Stimulated activated CD8-positive, alpha-beta memory T cell treated with anti-CD3 and anti-CD28 coated beads, Interleukin-2, amount 100 ng/mL, for 1 hour (primary cell): ENCODE measurements at places on chromosomes 1 and 21.

DNA sequence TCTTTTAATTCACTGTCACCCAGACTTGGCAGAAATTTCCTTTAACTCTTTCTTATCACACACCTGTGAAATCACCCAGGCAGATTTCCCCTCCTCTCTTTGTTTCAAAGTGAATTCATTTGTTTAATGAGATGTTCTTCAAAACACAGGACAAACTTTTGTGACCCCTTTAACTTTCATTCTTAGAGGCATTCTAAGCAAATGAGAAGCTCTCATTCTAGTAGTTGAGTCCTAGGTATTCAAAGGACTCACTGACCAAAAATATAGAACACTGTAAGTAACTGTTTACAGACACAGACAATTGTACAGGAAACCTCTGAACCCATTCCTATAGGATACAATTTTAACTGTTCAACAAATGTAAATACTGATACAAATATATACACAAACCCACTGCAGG is 16.9 kb downstream of the LRRC8C start:
- no peak for DNase-seq

DNA sequence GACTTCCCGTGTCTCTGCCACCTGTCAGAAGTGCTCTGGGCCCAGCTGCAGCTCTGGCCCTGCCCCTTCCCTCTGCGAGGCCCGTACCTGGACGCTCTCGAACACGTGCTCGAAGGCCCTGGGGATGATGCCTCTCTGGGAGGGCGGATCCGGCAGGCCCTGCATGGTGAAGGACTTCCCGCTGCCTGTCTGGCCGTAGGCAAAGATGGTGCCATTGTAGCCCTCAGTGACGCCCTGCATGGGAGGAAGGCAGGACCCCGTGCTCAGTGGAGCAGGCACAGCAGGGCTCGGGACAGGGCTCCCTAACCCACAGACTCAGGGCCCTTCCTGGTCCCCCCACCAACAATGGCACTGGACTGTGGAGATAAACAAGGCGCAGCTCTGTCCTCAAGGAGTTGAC is 2.4 kb downstream of the KIF17 start:
- DNase-seq, result no peak

GRCh38 chr1:243595527-243596210 is 254.4 kb downstream of the AKT3 start:
- DNase-seq, result no peak

DNA sequence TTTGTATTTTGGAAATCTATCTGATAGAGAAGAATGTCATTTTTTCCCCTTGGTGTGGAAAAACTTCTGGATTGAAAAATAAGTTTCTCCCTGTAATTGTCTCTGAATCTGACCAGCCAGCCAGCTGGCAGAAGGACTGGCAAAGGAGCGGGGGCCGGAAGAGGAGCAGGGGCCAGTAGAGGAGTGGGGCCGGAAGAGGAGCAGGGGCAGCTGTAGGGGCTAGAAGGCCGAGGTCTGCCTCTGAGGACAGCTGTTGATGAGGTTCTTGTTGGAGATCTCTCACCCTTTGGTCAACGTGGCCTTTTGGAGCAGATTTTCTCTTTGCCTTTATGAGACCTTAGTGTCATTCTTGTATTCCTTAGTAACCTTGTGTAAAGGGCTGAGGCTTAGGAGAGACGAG is 121.8 kb downstream of the GALNT2 start:
- no peak for DNase-seq

- no peak for DNase-seq
These were observed 1.8 kb downstream of the SH2D5 start for GRCh38 chr1:20730690-20731056.

DNA sequence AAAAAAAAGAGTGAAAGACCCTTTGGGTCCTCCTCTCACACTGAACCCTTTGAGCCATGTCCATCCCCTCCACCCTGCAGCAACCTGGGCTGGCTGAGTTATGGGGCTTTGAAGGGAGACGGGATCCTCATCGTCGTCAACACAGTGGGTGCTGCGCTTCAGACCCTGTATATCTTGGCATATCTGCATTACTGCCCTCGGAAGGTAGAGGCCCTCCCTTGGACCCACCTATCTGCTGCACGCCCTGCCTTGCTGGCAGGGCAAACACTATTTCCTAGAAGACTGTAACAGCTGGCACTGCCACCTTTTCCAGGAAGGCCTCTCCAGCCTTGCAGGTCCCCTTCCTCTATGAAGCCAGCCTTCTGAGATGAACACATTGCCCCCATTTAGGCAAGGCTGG is 1.1 kb downstream of the SLC50A1 start:
- DNase-seq, result no peak

- DNase-seq, result no peak
These were observed 102.8 kb upstream of the SERTAD4 start for GRCh38 chr1:210129759-210130158.
